ENCODE measurements at places on chromosomes 4 and X.

- DNase-seq: no peak
Measured at GRCh38 chrX:10900585-10901289, 210.4 kb upstream of the HCCS start.

DNA sequence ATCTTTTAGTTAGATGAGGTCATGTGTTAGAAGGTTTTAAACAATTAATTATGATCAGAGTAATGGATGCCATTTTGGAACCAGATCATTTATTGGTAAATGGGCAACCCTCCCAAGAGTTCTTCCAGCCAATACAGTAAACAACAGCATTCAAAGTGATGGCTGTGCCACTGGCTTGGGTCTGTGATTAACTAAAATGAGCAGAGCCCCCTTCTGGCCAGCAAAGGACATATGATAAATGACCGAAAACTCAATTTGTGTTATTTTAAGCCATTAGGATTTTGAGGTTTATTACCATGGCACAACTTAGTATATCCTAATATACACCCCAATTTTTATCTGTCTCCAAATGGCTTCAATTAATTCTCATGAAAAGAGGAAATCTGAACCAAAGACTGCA lies 90.8 kb upstream of the NPFFR2 start:
- DNase-seq: no peak

GRCh38 chr4:183826461-183826860 lies 78.6 kb upstream of the STOX2 start:
- DNase-seq: no peak

- DNase-seq: no peak
Measured at GRCh38 chrX:38318196-38318595, 9.1 kb downstream of the RPGR start.

DNA sequence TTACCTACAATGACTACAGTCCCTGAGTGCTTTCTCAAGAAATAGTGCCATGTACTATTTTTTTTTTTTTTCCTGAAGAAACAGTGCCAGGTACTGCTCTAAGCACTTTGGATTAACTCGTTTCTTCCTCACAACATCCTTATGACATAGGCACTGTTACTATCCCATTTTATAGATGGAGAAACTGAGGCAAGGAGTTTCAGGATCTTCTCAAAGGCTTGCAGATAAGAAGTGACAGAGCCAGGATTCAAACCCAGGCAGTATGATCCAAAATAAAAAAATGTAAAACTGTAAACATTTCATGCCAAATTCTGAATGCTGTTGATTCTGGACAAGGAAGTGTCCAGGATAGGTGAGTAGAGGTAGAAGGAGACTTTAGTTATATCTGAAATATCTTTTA lies 1.1 kb downstream of the FANCB start:
- DNase-seq: no peak

DNA sequence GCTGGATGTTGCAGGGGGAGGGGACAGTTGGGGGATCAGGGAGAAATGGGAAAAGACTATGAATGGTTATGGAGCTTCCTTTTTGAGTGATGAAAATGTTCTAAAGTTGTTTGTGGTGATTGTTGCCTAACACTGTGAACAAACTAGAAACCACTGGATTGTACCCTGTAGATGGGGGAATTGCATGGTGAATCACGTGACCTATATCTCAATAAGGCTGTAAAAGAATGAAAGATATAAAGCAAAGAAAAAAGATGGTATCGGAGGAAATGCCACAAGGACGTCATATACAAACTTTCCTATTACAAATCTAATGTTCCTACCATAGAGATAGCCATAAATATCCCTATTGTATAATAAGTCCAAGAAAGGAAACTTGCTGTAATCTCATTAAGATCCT lies 20.6 kb upstream of the CT55 start:
- DNase-seq: no peak

- DNase-seq: no peak
Measured at GRCh38 chr4:82891707-82892466, 934 bp upstream of the SEC31A start.

- no peak for DNase-seq
Measured at GRCh38 chr4:105624530-105624929, 72.1 kb downstream of the ARHGEF38 start.

GRCh38 chrX:15985937-15986336 lies 131.3 kb upstream of the AP1S2 start:
- DNase-seq: no peak

DNA sequence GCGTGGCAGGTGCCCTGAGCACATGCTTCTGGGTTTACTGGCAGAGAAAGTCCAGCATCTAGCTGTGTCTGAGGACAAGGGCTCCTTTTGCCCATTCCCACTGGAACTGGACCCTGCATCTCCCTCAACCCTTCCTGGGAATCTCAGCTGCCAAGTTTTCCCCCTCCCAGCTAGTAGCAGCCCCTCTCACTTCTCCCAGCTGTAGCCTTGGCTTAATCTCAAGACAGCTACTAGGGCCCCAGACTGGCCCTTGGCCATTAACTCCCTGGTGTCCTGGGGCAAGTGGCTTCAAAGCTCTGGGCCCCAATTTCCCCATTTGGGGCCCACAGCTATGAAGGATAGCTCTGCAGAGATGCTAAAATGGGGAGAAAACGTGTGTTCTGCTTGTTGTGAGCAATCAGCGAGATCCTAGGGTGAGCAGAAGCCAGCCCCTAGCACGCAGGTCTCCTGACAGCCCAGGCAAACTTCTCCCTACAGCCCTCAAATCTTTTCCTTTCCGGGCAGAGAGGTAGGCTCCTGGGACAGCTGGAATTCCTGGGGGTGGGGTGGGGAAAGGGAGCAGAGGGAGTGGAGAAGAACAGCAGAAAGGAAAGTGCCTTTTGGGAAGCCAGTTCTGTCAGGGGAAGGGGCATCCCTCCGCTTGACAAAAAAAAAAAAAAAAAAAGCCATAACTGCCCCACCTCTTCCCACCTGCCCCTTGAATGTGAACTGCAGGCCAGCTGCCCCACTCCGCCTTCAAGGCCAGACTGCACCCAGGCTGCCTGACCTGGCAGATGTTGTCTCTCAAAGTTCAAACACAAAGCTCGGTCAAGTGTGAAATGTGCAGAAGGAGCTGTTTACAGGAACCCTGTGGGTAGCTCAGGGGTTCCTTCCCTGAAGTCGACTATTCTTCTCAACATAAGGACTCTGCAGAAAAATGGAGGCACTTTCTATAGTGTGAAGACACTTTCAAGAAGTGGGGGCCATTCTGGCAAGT lies 16.6 kb downstream of the FGD1 start:
- no peak for DNase-seq

GRCh38 chr4:48173056-48173991 lies 39.3 kb upstream of the TXK start:
- DNase-seq: no peak

DNA sequence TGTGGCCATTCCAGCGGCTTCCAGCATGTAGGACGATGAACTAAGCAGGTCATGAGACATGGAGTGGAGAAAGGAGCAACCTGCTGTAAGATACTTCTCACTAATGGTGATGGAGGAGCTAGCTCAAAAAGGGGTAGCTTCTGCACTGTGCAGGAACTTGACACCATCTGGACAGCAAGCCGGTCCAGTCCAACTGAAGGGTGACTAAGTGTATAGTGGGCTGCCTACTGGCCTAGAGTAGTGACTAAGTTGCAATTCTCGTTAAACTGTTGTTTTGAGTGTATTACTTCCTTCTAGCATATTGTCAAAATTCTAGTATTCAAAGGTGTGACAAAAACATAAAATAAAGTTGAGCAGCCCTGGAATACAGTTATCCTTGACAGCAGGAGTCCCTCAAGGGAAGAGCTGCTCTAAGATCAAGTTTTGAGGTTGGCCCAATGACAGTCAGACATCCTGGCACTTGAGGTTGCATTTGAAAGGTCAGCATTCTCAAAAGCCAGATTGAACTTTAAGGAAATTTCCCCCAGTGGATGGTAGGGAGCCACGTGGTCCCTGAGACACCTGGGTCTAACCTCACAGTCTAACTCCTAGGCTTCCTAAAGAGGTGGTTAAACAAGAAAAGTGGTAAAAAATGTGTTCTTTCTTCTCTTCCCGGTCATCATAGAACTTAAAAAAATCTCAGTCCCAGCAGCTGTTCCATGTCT lies 8.0 kb downstream of the CETN2 start:
- DNase-seq: no peak

GRCh38 chr4:89419111-89419695 lies 111.6 kb upstream of the GPRIN3 start:
- DNase-seq: no peak

DNA sequence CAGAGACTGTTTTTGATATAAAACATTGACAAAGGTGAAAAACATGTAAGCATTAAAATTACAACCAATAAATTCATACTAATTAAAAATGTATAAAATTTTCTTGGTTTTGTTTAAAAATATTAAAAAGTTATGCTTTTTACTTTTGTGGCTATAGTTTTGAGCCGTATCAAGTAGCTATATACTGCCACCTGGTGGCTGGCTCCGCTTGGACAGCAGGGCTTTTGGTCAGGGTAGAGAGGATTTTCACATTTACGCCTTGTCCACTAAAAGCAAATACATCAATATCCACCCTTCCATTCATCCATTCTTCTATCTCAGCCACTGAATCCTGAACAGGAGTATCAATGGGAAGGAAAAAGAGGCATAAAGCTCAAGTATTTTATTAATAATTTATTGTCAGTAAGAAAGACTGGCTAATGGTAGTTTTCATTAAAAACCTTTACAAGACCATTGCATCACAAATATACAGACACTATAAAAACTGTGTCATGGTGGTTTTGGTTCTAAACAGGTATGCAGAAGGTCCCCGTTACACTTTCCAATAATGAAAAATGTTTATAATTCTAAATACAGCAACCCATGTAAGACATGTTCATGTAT lies 32.1 kb upstream of the MTNR1A start:
- DNase-seq: no peak

DNA sequence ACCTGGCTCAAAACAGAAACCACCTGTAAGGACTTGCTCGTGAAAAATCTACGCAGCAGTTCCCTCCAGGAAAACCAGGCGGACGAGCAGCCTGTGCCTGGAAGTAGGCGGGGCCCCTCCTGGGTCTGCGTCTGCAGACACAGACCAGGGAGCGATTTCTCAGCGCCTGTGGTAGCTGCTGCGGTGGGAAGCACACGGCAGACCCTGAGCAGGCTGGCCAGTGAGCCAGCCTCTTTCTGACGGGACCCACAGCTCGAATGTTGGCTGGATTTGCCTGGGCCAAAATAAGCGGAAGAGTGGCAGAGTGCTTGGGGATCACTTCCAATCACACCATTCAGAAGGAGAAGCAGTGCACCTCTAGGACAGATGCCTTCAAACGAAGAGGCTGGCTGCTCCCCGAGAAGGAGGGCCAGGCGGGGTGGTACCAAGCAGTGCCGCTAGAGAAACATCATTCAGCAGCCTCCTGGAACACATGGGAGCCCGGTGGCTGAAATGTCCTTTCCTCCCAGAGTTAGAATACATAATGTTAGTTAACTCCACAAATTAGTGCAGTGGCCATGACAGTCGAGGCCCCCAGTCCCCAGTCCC lies 85.9 kb downstream of the GATB start:
- no peak for DNase-seq

- no peak for DNase-seq
Measured at GRCh38 chr4:184671101-184671500, 21.6 kb downstream of the PRIMPOL start.

DNA sequence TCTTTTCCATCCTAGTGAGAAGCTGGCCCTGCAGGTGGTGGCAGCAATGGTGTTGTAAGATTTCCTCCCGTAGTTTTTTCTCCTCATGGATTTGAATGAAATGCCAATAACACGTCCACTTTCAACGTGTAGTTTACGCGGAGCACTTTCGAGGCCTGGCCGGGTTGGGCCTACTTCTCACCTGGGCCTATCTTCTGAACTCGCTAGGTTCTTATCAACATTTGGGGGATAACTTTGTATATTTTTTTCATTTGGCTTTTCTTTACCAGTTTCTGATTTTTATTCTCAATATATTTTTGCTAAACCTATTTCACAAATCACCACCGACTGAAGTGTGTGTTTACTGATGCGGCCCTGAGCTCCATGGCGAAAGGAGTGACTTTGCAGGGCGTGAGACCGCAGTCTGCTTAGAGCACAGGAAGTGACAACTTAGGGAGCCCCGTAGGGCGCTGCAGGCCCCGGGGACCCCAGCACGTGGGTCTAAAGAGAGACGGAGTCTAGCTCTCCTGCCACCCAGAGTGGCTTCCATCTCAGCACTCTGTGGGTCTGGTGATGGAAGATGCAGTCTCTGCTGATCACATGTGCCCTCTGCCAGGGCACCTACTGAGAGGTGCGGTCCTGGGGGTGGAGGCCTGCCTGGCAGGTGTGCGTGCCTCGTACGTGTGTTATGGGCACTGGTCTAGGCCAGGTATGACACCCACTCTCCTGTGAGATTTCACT lies 29.1 kb downstream of the NELFA start:
- no peak for DNase-seq

- no peak for DNase-seq
Measured at GRCh38 chr4:181559637-181560036, 683.6 kb upstream of the TENM3 start.

DNA sequence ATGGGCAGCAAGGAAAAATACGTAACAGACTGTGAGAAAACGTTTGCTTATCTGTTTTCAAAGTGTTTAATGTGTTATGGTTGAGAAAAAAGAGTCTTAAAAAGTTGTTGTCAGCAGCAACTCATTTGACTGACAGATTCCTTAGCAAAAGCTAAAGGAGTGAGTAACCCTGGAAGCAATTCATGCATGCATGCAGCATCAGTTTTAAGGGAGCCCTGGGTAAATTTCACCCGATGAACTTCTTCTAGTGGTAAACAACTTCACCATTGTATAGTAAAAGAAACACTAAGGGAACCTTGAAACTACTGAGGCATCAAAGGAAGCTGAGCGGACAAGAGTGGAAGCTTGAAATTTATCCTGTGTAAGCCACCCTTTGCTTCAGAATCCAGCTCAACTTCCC lies 583.2 kb upstream of the INTU start:
- no peak for DNase-seq

- DNase-seq: no peak
Measured at GRCh38 chr4:128917781-128918180, 108.3 kb downstream of the JADE1 start.

- DNase-seq: no peak
Measured at GRCh38 chr4:108850219-108850649, 87.4 kb upstream of the ETNPPL start.

DNA sequence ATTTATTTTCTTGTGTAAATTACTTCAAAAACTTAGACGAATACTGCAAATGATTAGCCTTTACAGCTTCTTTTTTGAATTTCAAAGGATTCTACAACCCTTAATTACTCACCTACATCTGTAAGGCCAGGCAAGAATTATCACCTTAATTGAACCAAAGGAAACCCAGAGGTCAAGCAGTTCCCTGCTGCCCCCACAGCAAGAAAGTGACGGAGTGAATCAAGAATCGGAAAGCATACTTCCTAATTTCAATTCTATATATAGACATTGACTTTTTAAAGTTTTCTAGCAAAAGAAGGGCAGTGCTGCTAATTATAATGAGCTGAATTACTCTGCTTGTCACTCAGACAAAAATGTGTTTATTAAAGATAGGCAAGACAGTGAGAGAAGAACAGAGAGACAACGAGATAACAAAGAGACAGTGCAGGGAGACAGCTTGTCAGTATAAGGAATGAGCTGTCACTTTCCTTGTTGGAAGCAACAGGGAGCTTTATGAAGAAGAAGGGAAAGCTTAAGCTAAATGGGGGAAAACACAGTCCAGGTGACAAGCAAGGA lies 47.5 kb upstream of the SPANXN4 start:
- DNase-seq: no peak

GRCh38 chrX:123476611-123477219 lies 256.1 kb downstream of the THOC2 start:
- DNase-seq: no peak
